Urinary bladder (tissue), 4 donors: ENCODE measurements at places on chromosomes 3 and 15. TPM values are rescaled to one million over a fixed set of nuclear protein-coding genes. Genes with fewer than 3 reads are reported as not detected.

- no peak for DNase-seq
Measured at GRCh38 chr3:95228416-95228815, 1165.6 kb downstream of the NSUN3 start.

- DNase-seq, result no peak
Measured at GRCh38 chr3:141812084-141812483, 48.9 kb downstream of the GRK7 start.

GRCh38 chr15:48641416-48641815, 4.1 kb downstream of the FBN1 start:
- DNase-seq, result no peak

DNA sequence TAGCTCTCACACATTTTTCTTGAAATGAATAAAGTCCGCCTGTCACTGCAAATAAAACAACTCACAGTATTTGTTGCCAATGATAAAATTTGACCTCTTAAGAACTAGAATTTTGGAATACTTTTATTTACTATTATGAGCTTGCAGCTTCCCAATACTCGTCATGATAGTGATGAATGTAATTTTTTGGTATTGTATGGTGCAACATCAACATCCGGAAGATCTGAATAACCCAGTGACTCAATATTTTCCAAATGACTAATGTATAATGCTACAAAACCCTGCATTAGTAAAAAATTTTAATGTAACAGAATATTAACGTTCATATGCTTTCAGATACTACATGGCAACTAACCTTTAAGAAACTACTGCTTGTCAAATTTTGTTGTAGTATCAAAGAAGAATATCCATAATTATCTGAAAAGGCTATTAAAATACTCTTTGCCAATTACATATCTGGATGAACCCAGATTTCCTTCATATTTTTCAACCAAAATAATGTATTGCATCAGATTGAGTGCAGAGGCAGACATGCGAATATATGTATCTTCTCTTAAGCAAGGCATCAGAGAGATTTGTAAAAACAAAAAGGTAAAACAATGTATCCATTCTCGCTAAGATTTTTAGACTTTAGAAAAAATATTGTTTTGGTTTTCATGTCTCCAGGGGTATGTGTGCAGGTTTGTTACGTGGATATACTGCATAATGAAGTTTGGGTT, 95.3 kb downstream of the IGF2BP2 start:
- no peak for DNase-seq

DNA sequence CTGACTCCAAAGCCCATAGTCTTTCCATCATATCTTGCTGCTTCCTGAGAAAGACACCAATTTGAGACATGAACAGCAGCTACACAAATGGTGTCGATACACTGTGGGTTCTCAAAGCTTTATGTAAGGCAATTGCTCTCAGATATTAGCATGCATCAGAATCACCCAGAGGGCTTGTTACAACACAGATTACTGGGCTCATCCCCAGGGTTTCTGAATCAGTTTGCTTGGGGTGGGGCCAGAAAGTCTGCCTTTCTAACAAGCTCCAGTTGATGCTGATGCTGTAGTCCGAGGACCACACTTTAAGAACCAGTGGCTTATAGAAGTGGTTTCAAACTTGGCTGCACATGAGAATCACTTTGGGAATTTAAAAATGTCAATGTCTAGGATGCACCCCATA, 86.5 kb downstream of the SEMA6D start:
- no peak for DNase-seq

- no peak for DNase-seq
Measured at GRCh38 chr3:46496746-46497555, 825 bp upstream of the RTP3 start.

DNA sequence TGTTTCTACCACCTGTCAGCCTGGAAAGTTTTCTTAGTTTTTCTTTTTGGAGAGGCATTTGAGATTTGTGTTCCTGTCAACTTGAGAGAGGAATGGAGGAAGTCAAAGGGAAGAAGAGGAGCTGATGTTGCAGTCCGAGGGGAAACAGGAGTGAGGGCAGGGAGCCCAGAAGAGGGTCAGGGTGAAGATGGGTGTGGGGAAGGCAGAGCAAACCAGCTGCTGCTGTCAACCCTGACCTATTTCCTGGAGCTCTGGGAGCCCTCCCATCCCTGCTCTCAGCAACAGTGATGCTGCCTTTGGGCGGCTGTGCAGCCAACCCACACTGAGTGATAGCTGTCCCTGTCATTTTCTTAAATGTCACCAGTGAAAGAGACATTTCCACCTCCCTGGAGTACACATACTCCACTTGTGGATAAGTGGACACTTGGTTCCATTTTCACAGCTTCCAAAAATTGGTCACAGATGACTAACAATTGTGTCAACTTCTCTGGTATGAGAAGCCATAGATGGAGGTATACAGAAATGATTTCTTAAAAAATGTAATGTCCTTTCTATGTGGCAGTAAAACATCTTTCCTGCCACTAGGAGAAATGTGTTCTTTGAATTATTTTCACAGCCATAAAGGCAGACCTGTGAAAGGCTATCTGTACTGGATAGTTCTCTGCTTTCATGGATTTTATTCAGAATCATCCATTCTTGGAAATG, 556.3 kb upstream of the TBL1XR1 start:
- DNase-seq, result no peak

Gene ECE2
- not detected for total RNA-seq

Gene SLC9A9
- 46.2 TPM for total RNA-seq

Gene CHAC1
- total RNA-seq, result 0.42 TPM

Gene GOLGA8O
- 1.7 TPM for total RNA-seq

- no peak for DNase-seq
Measured at GRCh38 chr3:98022978-98023820, 11.9 kb downstream of the GABRR3 start.
